ENCODE measurements at places on chromosomes 1 and 21. TPM values are rescaled to one million over a fixed set of nuclear protein-coding genes. Genes with fewer than 3 reads are reported as not detected.
A peak's percentile ranks its signal among the peaks of the same experiment; 100 is the strongest.

Gene DAB1
- under 0.01 TPM for total RNA-seq

Gene SLC37A1
- 2.3 TPM for total RNA-seq

Gene AKNAD1
- 0.29 TPM for total RNA-seq

Gene MAGOH
- total RNA-seq, result 45.3 TPM

Gene TSTD1
- total RNA-seq, result 20.3 TPM

Gene SETD4
- 35.6 TPM for total RNA-seq

Gene S100A12
- not detected for total RNA-seq

Gene ALX3
- total RNA-seq, result 0.21 TPM

Gene TRPM2
- total RNA-seq, result 3.1 TPM

Gene ERMAP
- 0.59 TPM for total RNA-seq

Gene KCNQ4
- total RNA-seq, result 2.7 TPM

- DNase-seq, result peak; percentile 44
These were observed 110.5 kb upstream of the CDC42BPA start for GRCh38 chr1:227428803-227429202.

- DNase-seq, result no peak
These were observed 111.4 kb downstream of the CACHD1 start for GRCh38 chr1:64581135-64581842.

GRCh38 chr1:218718977-218719376 is 373.8 kb downstream of the TGFB2 start:
- DNase-seq, result no peak

- no peak for DNase-seq
These were observed 36.6 kb downstream of the GPR3 start for GRCh38 chr1:27429029-27429425.

DNA sequence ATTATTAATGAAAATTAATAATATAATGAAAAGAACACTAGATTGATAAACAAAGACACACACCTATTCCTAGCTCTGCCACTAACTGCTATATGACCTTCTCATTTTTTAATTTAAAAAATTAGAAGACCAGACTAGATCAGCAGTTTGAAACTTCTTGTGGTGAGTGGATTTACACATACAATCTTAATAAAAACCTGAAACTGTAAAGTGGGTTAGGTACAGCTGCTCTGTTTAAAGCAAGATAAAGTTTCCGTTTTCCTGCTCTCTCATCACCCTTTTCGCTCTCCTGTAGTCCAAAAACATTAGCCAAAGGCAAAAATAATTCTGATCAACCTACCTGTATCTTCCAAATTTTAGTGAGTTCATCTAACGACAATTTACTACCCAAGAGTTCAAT is 58.6 kb downstream of the USP24 start:
- no peak for DNase-seq

DNA sequence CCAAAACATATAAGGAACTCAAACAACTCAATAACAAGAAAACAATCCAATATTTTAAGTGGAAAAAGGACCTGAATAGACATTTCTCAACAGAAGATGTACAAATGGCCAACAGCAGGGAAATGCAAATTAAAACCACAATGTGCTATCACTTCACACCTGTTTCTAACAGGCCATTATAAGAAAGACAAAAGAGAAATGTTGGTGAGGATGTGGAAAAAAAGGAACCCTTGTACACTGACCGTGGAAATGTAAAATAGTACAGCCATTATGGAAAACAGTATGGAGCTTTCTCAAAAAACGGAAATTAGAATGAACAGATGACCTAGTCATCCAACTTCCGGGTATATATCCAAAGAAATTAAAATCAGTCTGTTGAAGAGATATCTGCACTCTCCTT is 37.8 kb upstream of the CD2 start:
- no peak for DNase-seq

DNA sequence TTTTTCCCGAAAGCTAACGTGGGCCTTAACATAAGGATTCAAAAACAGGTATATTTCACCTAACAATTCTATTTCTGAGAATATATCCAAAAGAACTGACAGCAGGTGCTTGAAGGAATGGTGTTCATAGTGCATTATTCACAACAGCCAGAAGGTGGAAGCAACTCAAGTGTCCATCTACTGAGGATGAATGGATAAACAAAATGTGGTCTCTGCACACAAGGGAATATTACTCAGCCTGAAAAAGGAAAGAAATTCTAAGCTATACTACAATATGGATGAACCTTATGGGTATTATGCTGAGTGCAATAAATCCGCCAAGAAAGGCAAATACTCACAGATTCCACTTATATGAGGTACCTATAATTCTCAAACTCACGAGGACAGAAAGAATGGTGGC is 6.1 kb upstream of the RIPPLY3 start:
- no peak for DNase-seq

DNA sequence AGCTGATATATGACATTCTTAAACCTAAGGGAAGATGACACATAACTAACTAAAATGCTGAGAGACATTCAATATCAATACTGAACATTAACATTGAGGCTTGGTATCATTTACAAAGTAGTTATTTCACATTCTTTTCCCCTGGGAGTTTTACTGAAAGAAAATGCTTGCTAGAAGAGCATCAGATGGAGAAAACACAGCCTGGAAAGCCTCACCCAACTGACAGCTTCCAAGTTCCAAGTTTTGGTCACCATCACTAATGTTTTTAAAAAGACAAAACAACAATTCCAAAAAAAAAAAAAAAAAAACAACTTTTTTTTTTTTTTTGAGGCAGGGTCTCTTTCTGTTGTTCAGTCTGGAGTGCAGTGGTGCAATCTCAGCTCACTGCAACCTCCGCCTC is 80.6 kb downstream of the DSCAM start:
- DNase-seq, result no peak

- DNase-seq, result no peak
These were observed 282.1 kb downstream of the RPS6KC1 start for GRCh38 chr1:213333121-213333520.

DNA sequence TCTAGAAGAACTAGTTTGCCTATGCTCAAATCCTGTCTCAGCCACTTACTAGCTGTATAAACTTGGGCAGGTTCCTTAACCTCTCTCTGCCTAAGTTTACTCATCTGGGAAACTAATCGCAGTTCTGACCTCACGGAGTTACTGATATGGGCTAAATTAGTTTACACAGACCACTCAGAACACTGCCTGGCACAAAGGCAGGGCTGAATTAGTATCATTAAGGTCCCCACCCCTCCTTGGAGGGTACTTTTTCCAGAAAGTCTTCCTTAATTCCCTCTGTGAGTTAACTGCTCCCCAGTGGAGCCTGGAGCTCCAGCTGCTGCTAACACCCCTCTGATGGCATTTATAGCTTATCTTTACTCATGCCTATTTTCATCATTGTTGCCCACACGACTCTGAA is 40.3 kb downstream of the SSBP3 start:
- no peak for DNase-seq

GRCh38 chr1:81424061-81424460 is 376.7 kb upstream of the ADGRL2 start:
- no peak for DNase-seq

GRCh38 chr1:154418062-154418921 is 13.1 kb downstream of the IL6R start:
- no peak for DNase-seq
